ENCODE measurements at places on chromosomes 3 and 15.

DNA sequence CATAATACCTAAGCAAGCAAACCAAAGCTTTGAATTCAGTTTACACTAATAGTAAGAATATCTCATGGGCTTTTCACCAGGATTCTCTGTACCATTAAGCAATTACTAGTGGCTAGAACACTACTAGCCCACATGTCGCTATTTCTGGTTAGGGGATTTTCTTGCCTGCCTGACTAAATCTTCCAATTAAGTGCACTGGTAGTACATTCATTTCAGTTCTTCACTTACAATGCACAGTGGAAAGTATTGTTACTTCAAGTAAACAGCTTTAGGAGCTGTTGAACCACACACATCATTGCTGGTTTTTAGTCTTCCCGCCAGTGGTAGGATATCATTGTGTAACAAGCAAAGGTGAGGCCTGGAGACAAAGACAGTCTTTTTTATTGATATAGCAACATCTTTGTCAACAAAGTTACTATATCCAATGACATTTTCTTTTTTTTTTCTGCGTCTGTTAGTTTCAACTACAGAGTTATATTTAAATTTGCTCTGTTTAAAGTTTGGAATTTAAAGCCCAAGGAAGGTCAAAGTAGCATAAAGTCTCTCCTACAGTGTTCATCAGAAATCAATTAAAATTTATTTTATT, 826.8 kb upstream of the NR2F2 start:
- no peak for DNase-seq

DNA sequence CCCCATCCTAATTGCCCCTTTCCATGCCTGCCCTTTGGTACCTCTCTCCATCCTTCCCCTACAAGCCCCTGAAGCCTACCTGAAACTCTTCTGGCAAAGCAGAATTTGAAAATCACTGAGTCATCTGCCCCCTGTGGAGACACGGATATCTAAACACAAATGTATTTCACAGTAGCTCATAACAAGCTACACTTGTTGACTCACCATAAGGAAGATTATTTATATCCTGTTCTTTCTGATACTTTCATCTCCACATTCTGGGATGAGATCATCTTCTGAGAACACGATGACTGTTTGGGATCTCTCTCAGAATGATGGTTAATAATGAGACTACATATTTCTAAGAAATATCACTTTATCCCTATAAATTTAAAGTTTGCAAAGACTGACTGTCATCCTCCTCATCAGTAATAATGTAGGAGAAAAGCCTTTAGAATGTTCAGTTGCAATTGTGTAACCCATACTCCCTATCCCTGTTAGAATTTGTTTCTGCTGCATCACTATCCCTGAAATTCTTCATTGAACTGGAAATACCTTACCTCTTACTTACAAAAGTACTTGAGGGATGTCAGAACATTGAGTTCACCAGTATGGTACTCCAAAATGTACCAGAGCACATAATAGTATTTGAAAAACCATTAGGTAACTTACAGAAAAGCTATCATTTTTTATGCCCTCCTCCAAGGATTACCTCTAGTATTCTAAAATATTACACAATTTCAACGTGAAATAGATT, 116.1 kb upstream of the IL12A start:
- peak; percentile 43 for DNase-seq

- DNase-seq = no peak
These were observed 69.3 kb downstream of the CLSTN2 start for GRCh38 chr3:140004271-140004670.

GRCh38 chr3:98796334-98796733, 33.2 kb downstream of the ST3GAL6 start:
- DNase-seq = no peak

Data from T1000 (cell line).